Esophagus squamous epithelium (tissue), 5 donors: ENCODE measurements at places on chromosomes 7 and 10.

- H3K36me3 ChIP-seq = no peaks in the 10 kb centered on the region
- no peak overlapping the region for H3K4me3 ChIP-seq
- peaks cover 46% of the 10 kb centered on the region for H3K4me1 ChIP-seq
- H3K27me3 ChIP-seq = no peaks in the 10 kb centered on the region
- H3K27ac ChIP-seq = peak overlapping the region; percentile 75
Observed at GRCh38 chr7:17489961-17490360, 191.5 kb downstream of the AHR start.

- no peak for DNase-seq
- no peak overlapping the region for H3K27ac ChIP-seq
- no peaks in the 10 kb centered on the region for H3K27me3 ChIP-seq
- H3K4me3 ChIP-seq = no peak overlapping the region
- no peaks in the 10 kb centered on the region for H3K36me3 ChIP-seq
Observed at GRCh38 chr7:158519633-158520174, 67.9 kb downstream of the PTPRN2 start.

DNA sequence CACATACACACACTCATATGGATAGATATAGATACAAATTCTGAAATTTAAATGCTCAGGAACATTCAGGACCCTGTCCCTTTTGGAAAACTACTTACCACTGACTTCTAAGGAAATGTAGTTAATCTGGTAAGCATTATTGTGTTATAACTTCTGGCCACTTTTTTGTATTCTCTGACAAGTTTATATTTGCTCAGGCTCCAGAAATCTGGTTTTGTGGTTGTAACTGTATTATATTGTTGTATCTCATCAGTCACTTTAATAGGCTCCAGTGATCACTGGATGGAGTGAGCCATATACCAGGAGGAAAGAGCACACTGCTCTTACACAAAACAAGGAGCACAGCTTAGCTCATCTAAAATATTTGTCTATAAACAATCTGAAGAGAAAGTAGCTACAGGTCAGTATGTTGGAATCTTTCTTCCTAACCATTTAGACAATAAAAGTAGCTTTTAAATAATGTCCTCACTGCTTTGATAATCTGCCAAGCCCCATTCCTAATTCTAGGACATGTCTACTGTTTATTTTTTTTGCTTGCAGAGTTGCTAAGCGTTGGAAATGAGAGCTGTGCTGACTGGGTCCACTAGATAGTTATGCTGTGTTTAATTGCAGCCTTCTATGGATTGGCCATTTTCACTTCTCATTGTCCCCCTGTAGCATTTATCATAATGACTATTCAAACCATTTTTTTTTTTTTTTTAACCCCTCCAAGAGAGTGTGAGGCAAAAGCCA, 43.8 kb downstream of the SMNDC1 start:
- no peak overlapping the region for H3K27ac ChIP-seq
- H3K27me3 ChIP-seq = no peaks in the 10 kb centered on the region
- H3K36me3 ChIP-seq = no peaks in the 10 kb centered on the region
- H3K4me1 ChIP-seq = no peaks in the 10 kb centered on the region

DNA sequence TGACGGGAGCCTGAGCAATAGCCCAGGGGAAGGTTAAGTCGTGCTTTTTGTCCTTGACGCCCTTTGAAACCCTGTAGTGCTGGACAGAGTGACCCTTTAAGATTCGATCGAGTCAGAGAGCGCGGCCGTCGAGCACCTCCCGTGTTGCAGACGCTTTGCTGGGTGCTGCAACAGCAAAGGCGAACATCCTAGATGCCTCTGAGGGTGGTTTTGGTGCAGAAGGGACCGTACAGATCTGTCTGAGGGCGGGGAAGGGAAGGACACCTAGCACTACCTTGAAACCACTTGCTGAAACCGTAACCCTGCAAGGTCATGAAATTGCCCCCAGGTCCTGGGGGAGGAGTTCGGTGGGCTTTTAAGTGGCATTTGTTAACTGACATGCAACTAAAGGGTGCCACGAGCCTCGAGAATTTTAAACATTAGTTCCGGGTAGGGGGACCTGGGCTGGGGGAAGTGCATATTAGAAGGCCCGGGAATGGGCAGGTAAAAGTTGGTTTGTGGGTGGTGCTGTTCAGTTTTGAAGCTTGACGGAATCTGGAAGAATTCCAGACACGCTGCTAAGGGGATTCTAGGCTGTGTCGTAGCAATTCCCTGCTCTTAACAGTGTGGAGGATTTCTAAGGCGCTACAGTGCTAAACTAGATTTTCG, 786 bp downstream of the ATP5F1C start:
- no peak for DNase-seq
- H3K4me3 ChIP-seq = peak overlapping the region; percentile 75
- peaks cover 9% of the 10 kb centered on the region for H3K4me1 ChIP-seq
- peak overlapping the region; percentile 89 for H3K27ac ChIP-seq
- H3K36me3 ChIP-seq = no peaks in the 10 kb centered on the region

- no peak for DNase-seq
- H3K4me3 ChIP-seq = no peak overlapping the region
Observed at GRCh38 chr10:132275426-132276178, 32.1 kb downstream of the STK32C start.

DNA sequence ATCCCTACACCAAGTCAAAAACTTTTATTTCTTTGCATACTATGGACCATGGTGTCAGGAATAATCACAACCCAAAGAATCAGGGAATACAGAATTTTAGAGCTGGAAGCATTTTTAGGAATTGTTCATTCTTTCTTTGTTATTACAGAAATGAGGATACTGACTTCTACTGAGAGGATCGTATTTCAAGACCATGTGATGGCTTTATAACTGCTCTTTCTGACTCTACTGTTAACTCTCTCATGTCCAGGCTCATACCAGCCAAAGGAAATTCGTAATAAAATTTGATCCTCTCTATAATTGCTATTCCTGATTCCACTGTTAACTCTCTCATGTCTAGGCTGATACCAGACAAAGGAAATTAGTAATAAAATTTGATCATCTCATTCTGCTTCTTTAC, 1050.9 kb upstream of the C7orf33 start:
- H3K27me3 ChIP-seq = no peaks in the 10 kb centered on the region
- no peak overlapping the region for H3K4me3 ChIP-seq
- no peaks in the 10 kb centered on the region for H3K36me3 ChIP-seq

DNA sequence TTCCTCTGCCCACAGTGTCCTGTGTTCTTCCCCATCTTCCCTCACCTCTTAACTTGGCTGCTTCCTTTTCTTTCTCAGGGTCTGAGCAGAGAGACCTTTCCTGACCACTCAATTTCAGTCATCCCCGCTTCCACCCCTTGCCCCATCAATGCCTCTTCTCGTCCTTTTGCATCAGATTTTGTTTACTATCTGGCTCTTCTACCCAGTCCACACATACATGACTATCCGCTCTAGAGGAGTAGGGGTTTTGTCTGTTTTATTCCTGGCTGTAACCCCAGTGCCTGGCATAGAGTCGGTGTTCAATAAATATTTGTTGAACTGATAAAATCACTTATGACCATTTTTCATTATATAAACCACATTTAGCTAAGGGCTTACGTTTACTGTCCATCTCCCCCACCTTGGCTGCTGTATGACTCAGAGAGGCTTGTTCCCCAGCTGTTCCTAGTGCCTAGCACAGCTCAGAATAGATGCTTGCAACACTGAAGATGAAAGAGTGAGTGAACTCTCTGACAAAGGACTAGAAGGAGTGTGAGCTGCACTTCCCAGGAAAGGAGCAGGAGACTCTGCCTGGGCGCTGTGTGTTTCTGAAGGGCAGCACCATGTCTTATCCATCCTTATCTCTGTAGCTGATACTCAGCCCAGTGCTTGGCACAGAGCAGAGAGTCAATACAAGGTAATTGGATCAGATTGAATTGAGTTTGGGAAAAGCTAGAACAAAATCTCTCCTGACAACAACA, 21.9 kb downstream of the ARID5B start:
- no peaks in the 10 kb centered on the region for H3K4me1 ChIP-seq
- H3K27ac ChIP-seq = no peak overlapping the region
- no peaks in the 10 kb centered on the region for H3K27me3 ChIP-seq
- DNase-seq = no peak

DNA sequence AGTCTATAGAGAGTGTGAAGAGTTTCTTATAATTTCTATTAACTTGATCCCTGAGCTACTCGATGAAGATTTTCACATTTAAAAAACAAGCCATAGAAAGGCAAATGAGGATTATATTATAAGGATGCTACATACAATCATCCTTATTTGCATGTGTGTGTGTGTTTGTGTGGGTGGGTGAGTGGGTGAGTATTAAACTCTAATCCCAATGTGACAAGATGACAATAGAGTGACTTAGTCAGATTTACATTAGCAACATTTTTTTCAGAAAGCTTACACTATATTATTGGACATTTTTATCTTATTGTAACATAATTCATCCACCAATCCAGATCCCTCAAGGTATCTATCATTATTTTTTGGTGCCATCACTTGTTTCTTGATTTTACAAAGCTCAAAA, 331.7 kb downstream of the SORCS1 start:
- H3K4me3 ChIP-seq = no peak overlapping the region
- H3K27ac ChIP-seq = no peak overlapping the region
- H3K27me3 ChIP-seq = no peaks in the 10 kb centered on the region
- no peak for DNase-seq
- H3K36me3 ChIP-seq = no peaks in the 10 kb centered on the region
- no peaks in the 10 kb centered on the region for H3K4me1 ChIP-seq

DNA sequence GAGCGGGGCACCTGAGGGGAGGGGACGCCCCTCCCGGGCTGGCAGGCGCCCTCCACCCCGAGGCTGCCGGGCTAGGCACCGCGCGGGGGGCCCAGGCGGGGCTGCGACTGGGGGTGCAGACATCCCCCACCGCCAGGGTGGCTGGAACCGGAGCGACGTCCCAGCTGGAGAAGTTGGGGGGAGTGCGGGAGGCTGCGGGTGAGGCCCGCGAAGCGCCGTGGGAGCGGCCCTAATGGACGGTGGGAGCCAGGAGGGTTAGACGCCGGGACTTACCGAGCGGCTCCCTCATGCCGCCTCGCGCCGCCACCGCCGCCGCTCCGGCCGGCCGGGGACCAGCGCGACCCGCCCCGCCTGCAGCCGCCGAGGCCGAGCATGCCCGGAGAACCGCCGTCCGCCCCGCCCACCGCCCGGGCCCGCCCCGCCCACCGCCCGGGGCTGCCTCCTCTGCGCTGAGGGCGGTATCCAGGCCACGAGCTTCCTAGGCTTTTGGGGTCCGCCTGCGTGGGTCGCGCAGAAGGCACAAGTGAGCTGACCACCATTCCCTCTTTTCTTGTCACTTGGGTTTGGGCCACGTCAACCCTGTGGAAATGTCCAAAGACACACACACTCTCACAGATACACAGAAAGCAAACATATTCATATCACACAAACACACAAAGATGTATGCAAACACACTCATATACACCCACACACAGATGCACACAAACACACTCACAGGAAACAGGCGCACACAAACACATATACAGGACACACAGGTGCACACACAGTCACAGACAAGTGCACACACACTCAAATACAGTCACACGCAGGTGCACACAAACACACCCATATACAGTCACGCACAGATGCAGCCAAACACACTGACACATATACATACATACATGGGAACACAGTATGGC, at the start of gene JCAD:
Gene JCAD (minus strand): TSS at position 378 of the 899 bp plus-strand sequence. CDS start 11,774 bp downstream, outside the sequence.
- no peaks in the 10 kb centered on the region for H3K4me1 ChIP-seq
- no peaks in the 10 kb centered on the region for H3K27me3 ChIP-seq
- no peak for DNase-seq
- peak within 1 kb of the TSS; percentile 79 for H3K4me3 ChIP-seq
- peak within 1 kb of the TSS; percentile 78 for H3K27ac ChIP-seq

DNA sequence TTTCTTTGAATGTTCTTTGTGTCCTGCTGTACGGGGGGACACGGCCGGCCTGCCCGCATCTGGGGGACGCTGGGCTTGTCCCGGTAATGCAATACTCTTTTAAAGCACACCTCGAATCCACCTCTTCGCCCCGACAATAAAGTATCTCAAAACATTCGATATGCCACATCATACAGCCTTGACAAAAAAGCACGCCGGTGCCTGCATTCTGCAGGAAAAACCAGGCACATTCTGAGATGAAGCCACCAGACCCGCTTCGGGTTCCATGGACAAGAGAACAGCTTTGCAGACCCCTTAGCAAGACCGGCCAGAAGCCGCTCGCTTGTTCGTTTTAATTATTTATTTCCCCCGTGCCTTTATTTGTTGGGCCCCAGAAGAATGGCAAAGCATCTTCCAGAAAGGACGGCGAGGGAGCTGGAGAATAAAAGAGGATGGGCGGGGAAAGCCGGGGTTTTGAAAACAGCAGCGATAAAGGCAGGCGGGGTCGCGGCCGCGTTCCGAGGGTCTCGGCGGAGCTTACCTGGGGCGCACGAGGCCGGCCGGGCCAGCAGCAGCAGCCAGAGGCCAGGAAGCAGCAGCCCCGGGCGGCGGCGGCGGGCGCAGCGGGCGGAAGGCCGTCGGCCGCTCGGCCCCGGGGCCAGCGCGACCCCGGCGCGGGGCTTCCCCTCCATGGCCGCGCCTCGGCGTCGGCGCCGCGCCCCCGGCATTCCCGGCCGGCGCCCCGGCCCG, 462 bp downstream of the KIAA1549 start:
- no peak for DNase-seq
- peaks cover 6% of the 10 kb centered on the region for H3K4me1 ChIP-seq
- no peaks in the 10 kb centered on the region for H3K27me3 ChIP-seq
- H3K36me3 ChIP-seq = no peaks in the 10 kb centered on the region

GRCh38 chr7:32164341-32164996, 94.3 kb upstream of the PDE1C start:
- no peak overlapping the region for H3K4me3 ChIP-seq
- H3K36me3 ChIP-seq = no peaks in the 10 kb centered on the region
- DNase-seq = no peak

DNA sequence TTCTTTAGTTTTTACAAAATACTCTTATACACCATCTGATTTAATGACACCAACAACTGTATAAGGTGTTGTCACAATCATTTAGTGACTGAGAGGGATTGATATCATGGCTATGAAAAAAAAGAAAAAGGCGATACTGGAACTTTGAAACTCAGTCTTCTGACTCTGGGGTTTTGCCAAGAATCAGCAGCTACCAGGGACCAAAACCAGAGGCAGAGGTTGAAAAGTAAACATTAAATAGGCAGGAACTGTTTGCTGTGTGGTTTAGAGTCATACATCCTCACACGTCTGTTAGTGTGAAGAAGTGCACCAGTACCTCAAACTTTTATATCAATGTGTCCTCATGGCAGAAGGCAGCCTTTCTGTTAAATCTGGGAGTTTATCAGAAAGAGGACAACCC, 19.9 kb upstream of the GGCT start:
- no peak for DNase-seq
- no peaks in the 10 kb centered on the region for H3K27me3 ChIP-seq
- H3K27ac ChIP-seq = no peak overlapping the region
- H3K4me1 ChIP-seq = peaks cover 6% of the 10 kb centered on the region
- no peaks in the 10 kb centered on the region for H3K36me3 ChIP-seq
- H3K4me3 ChIP-seq = no peak overlapping the region

GRCh38 chr10:42962110-42962901, 114.6 kb upstream of the RET start:
- H3K27ac ChIP-seq = no peak overlapping the region
- no peaks in the 10 kb centered on the region for H3K27me3 ChIP-seq
- no peaks in the 10 kb centered on the region for H3K36me3 ChIP-seq
- H3K4me3 ChIP-seq = no peak overlapping the region
- no peak for DNase-seq
